ENCODE measurements at places on chromosomes 6 and 20.

DNA sequence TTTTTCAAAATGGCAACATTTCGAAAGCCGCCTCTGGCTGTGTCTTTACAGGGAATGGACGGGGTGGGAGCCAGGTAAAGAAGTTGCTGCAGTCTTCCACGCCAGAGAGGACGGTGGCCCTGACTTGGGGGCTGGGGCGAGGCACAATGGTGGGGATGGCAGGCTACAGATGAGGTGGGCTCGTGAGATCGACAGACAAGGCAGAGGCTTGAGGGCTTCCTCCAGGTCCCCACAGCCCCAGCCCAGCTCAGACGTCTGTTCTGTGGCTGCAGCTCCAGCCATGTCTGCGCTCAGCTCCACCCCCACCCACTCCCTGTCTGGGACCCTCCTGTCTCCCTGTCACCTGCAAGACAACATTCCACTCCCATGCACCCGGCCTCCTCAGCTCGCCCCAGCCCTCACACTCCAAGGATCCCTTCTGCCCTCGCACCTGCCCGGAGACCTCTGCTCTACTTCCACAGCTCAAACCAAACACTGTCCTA lies 7.4 kb upstream of the C20orf144 start:
- no peak for DNase-seq

GRCh38 chr20:40908309-40908708 lies 120.3 kb upstream of the TOP1 start:
- DNase-seq: no peak

- no peak for DNase-seq
These were observed 74.7 kb downstream of the DHX35 start for GRCh38 chr20:39036851-39037250.

DNA sequence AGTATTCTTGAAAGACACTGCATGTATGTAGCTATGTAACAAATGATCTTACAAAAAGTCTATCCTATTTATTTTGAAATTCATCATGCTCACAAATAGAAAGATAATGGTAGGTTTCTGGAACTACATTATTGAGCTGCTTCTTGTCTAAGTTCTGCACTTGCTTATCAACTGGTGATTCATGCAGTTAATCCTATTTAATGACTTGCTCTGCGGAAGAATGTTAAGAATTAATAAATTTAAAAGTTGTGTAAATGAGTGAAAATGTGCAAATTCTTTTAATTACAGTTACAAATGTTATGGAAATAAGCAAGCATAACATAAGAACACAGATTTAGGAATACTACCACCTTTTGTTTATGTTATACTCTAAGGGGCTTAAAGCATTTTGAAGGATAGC lies 67.1 kb upstream of the MCM9 start:
- no peak for DNase-seq

- no peak for DNase-seq
These were observed 163.2 kb downstream of the SYNDIG1 start for GRCh38 chr20:24632581-24632980.

DNA sequence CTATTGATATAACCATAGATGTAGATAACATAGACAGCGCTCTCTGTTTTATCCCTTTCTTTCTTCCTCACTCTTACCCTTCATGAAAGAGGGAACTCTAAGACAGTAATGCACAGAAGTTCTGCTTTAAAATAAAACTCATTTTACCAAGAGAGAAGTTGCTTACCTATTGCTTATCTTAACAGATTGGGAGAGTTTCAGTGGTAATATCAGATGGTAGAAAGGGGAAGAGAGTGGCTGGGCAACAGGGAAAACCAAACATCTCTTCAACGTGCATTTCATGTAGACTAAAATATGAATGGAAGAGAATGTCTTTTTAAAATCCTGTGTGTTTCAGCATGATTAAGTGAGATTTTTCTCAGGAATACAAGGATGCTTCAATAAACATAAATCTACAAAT lies 45.3 kb upstream of the SIRPG start:
- DNase-seq: no peak

DNA sequence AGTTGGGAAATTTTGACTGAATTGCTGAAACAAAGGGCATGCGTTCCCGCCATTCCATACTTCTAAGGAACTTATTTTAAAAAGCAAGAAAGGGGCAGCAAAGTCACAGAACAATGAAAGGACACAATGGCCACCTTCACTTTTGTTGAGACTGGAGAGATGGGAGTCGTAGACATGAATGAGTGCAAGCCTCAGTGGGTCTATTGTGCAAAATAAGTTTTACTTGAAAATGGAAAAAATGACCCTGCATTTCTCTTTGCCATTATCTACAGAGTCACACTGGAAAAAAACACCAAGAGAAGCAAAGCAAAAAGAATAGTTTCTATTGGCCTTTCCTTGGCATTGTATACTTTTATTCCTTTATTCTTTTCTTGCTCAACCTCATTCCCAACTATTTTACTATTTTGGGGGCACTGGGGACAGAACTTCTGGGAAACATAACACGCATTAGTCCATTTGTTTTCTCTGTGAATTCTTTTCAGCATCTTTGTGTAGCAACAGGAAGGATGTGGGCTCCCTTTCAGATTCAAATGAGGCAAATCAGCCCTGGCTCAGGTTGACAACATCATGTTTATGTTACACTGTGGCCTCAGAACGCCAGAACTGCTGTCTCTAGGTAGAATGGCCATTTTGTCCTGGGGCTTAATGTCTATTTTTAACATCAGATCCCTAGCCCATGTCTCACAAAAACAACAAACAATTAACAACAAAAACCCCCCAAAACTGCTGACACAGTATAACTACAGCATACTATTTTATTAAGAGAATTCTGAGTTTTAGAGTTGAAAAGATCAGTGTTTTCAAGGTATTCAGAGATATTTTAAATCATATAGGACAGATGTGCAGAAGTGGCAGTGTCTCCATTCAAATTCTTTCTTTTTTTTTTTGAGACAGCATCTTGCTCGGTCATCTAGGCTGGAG lies 122.2 kb downstream of the FYN start:
- DNase-seq: no peak

GRCh38 chr20:54044156-54044555 lies 26.2 kb downstream of the BCAS1 start:
- no peak for DNase-seq

GRCh38 chr6:150622476-150622875 lies 22.8 kb downstream of the PLEKHG1 start:
- DNase-seq: no peak

- no peak for DNase-seq
These were observed 91.7 kb upstream of the PDE7B start for GRCh38 chr6:135759831-135760230.

DNA sequence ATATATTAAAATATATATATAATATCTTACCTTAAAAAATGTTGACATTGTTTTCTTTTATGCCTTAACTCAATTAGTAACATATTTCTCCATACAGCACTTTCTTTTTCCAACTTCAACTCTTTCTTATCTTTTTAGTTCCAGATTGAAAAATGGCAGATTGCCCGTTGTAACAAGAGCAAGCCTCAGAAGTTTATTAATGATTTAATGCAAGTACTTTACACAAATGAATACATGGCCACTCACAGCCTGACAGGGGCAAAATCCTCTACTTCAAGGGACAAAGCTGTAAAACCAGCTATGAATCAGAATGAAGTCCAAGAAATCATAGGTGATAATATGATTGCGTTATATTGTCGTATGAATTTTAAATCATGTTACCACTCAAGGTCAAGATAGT lies 29.4 kb upstream of the KIAA1586 start:
- no peak for DNase-seq

- DNase-seq: no peak
These were observed 6.1 kb downstream of the GLP1R start for GRCh38 chr6:39054577-39055142.

DNA sequence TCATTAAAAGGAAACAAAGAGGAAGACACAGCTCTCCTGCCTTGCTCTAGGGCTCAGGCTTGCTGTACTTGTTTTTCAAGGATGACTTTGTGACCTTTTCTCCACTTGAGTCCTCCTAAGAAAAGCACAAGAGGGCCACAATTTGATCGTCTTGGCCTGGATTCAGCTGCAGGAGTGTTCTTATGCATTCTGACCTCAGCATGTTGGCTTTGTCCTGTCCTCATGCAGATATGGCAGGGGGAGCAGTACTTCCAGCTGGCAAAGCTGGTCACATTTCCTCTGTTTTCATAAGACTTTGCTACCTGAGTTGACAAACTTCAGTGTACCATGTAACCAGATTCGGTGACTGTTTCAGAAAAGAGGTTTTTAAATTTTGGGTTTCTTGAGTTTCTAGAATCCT lies 30.8 kb downstream of the KDM1B start:
- no peak for DNase-seq

- no peak for DNase-seq
These were observed 71.6 kb downstream of the CHD6 start for GRCh38 chr20:41546535-41546934.

GRCh38 chr6:163241683-163242082 lies 172.8 kb upstream of the QKI start:
- no peak for DNase-seq

All from ecto neural progenitor cell (in vitro differentiated cells).